ENCODE measurements at places on chromosomes 7 and 10.
A peak's percentile ranks its signal among the peaks of the same experiment; 100 is the strongest.

- DNase-seq, result no peak
Measured at GRCh38 chr7:129437190-129437589, 3.0 kb downstream of the STRIP2 start.

- DNase-seq, result no peak
Measured at GRCh38 chr7:92904244-92905131, 68.1 kb upstream of the CDK6 start.

DNA sequence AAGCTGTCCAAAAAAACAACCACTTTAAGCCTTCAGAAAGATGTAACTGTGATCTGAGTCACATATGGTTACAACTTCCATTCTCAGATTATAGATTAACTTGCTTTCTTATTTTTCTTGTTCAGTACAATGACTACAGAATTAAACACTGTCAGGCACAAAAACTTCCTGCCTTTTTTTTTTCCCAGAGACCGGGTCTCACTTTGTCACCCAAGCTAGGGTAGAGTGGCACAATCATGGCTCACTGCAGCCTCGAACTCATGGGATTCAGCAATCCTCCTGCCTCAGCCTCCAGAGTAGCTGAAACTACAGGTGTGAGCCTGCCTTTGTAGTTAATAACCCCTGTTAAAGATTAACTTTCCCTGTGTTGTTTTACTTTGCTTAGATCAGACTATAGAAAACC, 163.2 kb downstream of the AVL9 start:
- DNase-seq, result no peak

DNA sequence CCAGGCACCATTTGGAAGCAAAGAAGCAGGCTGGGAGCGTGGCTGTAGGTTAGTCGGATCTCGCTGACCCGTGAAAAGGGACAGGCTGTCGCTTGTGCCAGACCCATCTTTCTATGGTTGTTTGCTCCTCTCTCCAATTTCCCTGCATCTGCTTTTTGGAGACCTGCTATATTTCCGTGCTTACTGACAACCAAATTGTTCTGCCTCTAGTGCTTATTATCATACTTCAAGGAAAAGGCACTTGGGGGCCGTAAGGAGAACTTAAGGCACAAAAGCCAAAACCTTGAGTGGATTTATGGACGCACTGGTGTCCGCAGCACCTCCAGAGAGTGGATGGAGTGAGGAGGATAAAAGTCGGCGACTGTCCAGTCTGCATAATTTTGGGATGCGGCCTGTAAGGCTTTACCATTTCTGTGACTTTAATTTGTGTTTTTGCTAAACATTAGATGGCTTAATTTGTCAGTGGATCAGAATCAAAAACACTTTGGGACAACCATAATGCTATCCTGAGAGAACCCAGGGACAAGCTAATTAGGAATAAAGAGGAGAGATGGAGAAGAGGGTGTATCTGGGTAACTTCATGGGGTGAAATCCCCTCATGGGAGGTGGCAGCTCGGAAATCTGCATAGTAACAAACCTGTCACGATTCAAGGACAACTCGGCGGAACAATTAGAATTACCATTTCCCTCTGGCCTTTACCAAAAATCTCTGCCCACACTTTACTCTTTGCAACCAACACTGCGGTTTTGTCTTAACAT, 206.7 kb downstream of the HDAC9 start:
- no peak for DNase-seq

DNA sequence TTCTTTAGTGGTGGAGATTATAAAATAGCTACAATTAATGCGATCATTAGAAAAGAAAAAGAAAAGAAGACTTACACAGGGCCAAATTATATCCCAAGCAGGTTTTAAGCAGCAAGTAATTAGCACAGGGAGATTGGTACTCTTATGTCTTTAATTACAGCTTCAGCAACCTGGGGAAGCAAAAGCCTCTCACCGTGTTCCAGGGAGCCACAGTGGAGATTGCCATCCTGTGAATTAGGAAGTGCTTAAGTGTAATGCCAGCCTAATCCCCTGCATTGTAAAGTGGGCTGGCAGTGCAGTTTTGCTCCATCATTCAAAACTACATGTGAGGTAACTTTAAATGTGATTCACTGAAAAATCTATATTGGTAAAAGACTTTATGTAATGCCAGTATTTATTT, 533.5 kb upstream of the COBL start:
- DNase-seq, result no peak

DNA sequence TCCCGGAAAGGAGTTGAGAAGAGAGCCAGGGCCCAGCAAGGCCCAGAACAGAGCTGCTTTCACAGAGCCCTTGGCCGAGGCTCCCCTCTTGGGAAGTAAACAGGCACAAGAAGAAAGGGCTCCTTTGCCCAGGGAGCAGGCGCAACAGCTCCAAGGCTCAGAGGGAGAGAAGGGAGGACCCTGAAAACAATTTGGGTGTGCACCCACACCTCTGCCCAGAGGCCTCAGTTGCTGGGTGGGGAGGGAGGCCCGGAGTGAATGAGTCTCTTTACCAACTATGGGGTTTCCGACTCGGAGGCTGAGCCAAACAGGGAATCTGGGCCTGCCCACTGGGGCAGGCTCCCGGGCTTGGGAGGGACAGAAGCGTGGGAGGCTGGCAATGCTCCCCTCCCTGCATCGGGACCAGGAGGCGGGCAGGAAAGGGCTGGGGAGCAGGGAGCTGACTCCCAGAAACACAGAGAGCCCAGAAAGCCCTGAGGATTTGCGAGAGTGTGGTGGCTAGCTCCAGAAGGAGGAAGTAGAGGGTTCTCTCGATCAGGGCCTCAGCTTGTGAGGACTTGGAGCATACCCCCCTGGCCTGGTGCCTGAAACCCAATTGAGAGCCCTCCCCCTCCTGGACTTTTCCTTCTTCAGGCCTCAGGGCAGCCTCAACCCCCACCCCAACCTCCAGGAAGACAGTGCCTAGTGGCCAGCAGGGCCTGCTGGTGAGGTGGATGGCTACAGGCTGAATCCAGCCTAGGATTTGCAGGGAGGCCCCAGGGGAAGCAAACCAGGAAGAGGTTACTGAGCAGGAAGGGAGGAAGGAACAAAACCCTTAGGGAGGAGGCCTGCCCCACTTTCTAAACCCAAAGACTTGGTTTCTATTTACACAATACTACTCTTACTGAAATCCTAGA, 6.2 kb downstream of the C10orf105 start:
- peak; percentile 71 for DNase-seq

GRCh38 chr7:135994466-135995205, 17.5 kb upstream of the MTPN start:
- no peak for DNase-seq

DNA sequence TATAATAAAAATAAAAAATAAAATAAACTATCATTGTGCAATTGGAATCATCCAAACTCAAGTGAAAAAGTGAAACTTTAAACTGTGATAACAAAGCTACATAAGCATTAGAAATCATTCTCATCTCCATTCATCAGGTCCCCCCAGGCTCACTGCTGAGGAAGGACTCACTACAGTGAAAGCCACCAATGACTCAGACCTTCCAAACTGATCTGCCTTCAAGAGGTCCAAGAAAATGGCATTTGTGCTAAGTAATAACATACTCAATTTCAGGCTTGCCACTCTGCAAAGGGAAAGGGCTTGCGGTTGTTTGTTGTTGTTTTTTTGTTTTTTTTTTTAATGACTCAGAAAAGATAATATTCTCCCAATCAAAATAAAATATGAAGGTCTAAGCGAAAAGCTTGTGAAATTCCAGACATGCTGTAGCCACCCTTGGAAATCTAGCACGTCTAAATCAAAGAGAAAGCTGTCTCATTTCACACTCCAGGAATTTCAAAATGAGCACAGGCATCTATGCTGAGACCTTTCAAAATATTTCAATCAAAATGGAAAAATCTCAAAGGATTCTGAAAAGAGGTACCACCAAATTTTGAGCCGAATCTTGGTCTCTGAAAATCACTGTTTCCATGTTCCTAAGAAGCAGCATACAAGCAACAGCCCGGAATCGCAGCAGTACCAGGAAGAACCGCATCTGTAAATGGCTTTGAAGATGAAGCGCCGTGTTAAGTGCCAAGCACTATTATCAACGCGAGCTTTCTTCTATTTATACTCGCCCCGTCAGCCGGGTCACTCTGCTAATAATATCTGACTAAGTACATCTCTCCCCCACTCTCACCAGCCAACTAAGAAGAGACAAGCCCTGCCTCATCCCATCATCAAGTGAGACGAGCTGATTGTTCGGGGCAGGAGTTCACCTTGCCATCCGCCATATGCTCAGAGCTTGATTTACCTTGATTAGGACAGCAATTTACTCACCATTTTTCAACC, 13.5 kb downstream of the SFMBT2 start:
- DNase-seq, result no peak

DNA sequence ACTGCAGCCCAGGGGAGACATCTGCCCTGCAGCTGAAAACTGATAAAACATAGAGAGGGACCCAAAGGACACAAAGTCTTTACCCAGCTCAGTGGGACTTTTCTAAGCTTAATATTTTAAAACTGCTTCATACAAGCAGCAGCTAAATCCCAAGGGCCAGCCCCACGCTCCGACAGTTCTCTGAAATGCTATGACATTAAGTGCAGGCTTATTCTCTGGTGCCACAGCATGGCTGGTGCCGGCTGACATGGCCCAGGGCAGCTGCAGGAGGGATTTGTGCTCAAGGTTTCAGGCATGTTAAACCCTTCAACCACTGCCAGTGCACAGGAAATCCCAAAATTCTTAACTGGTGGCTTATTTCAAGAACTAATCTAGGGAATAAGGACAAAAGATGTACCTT, 170.9 kb downstream of the PARD3 start:
- DNase-seq, result no peak

DNA sequence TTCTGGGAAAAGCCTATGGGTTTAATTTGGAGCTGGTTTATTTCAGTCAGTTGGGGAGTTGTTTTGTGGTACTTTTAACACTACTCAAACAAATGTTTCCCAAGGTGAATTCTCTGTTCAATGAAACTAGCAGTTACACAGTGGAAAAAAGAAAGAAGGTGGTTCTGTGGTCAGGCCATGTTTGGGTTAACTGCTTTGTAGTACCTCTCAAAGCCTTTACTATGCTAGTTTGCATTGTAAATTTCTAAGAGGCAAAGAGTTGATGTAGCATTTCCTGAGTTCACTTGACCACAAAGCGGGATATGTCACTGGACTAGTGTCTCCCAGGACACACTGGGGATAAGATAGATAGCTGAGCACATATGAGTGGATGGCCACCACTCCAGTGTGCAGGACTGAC, 145.4 kb downstream of the KIF20B start:
- no peak for DNase-seq

DNA sequence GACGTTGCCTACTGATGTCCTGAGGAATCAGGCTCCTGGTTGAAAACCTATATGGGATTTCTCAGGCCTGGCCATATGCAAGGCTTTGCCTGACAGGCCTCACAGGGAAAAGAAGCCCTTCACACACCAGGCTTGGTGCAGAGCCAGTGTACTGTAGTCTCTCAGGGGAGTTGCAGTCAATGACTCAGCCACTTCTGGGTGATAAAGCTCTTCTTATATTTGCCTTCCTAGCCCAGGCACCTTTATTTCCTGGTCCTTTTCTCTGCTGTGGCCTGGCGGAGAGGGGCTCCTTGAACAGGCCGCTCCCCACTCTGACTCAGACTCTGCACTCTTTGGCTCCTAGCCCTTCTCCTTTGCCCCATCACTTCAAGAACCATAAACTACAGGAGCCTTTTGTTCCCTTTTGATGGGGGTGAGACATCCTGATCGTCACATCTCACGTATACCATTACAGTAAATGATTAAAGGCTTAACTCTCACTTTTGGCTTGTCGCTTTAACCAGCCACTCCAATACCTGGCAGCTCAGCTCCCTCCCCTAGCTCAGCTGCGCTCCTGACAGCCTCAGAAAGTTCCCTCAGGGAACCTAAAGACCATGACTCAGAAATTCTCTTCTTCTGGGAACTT, 33.5 kb downstream of the DPY19L1 start:
- peak; percentile 30 for DNase-seq

DNA sequence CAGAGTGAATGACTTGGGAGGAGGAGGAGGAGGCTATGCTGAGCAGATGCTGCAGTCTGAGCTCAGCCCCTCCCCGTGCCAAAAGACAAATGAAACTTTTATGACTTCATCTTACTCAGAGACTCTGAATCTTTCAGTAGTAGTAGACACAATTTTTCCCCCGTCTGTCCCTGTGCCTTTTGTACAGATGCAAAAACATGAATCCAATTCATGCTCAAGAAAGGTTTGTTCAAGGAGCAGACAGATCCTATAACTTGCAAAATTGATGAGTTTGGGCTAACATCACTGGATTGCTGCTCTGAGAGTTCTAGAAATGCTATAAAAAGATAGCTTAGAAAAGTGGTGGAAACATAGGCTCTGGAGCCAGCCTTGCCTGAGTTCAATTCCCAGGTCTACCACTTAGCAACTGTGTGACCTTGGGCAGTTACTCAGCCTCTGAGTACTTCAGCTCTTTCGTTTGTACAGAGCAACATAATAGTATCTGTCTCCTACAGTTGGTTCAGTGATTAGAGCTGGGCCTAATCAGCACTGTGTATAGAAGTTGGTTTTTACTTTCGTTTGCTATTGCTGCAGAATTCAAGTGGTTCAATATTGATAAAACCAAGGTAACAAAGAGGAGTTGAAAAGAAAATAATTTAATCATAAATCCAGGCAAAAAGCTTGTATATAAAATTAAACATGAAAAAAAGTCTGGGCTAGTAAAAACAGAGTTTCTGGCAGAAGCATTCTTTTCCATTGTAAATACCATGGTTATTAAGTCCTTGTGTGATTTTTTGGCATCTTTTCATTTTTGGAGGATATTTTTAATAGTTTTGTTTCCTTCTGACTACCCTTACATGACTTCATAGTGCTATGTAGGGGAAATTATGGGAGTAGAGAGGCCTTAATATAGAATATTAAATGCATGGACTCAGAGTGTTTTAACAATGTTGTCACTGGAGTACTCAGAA, 174.2 kb upstream of the ZNF32 start:
- DNase-seq, result no peak

DNA sequence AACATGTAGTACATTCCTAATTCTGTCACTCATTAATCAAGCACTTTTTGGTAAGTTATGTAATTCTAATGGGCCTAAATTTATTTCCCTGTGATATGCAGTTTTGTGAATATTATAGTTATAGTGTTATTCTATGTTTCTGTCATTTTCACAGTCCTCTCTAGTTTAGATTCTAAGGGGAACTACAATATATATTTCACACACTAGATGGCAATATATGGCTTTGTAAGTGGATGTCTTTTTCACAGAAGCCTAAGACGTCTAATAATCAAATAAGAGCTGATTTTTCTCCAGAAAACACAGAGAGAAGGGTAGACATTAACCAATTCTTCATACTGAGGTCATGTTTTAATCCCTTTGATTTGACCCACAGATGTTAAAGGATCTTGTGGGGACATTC, 18.0 kb downstream of the RNLS start:
- peak; percentile 47 for DNase-seq

GRCh38 chr10:128345353-128345752, 219.1 kb upstream of the MKI67 start:
- no peak for DNase-seq

GRCh38 chr7:88169717-88170320, 50.0 kb downstream of the SRI start:
- DNase-seq, result peak; percentile 64

DNA sequence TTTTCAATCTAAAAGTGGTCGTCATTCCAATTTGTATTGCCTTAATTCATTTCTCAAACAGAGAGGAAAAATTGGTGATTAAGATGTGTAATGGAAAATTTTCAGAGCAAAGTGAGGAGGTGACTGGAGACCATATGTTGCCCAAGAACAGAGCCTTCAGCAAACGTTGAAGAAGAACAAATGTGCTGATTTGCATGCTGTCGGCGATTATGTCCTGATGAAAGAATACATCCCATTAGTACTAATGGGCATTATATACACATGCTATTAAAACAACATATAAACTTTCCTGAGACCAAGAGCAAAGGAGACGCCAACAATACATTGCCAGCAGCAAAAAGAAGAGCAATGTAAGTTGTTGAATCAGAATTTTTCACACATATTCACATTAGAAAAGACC, 100.0 kb upstream of the ARID5B start:
- DNase-seq, result no peak
